Muscle of leg (tissue), 16 donors: ENCODE measurements at places on chromosomes 2 and 18. TPM values are rescaled to one million over a fixed set of nuclear protein-coding genes. Genes with fewer than 3 reads are reported as not detected.

GRCh38 chr2:179255129-179255528, 9.5 kb downstream of the SESTD1 start:
- DNase-seq: no peak

DNA sequence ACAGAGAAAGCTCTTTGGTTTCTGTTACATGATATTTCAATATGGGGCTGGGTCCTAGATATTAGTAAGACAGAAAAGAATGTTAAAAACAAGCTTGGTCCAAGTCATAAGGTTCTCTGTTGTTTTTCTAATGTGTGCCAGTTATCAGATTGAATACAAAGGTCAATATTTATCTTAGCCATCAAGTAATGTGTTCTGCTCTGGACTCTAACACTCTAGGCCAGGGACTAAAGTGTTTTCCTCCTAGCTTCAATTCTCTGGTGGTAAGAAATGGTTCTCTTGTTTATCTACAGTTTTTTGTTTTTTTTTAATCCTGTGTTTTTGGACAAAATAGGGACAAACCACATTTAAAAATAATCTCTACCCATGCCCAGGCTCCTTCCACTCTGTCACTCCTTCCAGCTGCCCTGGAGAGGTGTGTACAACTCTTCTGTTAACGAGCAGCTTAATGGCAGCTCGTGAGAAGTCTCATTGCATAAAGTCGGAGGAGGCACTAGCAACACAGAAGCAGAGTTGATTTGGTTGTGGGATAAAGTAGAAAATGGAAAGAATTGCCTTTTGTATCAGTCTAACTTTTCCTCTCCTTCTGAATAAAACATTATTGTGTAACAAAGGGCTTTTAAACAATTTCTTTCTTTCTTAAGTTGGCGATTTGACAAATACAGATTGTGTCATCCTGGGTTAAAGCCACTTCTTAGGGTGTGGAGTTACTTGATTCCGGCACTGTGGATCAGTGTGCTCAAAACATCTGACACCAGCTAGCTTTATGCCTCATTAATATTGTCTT, 8.0 kb upstream of the SESTD1 start:
- peak; percentile 80 for DNase-seq

- no peak for DNase-seq
Measured at GRCh38 chr2:180356676-180357075, 349.6 kb upstream of the CWC22 start.

DNA sequence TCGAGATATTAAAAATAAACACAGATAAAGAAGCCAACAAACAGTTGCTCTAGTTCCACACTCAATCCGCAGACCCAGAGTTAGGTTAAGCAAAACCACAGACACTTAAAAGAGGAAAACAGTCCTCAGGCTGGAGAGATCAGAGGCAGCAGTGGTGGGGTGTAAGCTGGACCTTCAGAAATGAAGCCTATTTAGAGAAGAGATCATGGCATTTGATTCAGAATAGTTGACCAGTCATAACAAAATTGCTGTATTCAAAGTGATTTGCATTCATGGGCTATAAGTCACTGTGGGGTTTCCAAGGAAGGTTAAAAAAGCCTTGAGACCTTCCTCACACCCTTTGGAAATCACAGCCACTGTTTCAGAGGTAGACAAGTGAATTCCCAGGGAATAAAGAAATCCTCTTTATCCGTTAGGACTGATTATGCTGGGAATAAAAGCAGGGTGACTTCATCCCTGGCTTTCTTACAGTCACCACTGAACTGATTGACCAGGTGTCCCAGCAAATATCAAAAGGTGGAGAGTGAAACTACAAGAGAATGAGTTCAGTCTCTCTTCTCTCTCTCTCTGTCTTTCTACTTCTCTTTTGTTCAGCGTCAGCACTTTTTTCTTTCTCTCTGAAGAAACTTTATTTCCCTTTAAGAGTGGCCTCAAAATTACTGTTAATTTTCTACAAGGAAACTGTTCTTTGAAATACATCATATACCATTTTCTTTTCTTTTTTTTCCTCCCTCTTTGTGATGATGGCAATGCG, 171.8 kb upstream of the PIK3C3 start:
- DNase-seq: no peak

- DNase-seq: no peak
Measured at GRCh38 chr2:118990757-118991545, 49.0 kb downstream of the MARCO start.

- DNase-seq: peak; percentile 86
Measured at GRCh38 chr2:12456293-12457106, 260.2 kb upstream of the TRIB2 start.

DNA sequence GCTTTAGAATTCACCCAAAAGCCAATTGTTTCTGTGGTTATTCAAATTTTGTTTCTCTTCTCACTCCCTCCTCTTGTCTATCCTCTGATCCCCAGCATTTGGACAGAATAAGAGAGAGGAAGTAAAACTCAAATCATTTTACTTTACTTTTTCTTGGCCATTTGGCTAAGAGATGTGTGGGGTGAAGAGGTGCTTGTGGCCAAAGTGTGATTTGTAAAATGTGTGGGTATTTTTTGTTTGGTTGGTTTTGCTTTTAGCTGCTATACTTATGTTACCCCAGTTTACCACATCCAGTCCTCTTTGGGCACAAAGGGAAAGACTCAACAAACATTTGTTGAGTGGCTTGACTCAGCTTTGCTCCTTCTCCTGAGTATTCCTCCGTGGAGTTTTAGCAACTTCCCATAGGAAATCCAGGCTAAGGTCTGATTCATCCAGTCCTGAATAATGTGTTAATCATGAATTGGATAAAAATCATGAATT, 109.1 kb upstream of the CYP1B1 start:
- no peak for DNase-seq

DNA sequence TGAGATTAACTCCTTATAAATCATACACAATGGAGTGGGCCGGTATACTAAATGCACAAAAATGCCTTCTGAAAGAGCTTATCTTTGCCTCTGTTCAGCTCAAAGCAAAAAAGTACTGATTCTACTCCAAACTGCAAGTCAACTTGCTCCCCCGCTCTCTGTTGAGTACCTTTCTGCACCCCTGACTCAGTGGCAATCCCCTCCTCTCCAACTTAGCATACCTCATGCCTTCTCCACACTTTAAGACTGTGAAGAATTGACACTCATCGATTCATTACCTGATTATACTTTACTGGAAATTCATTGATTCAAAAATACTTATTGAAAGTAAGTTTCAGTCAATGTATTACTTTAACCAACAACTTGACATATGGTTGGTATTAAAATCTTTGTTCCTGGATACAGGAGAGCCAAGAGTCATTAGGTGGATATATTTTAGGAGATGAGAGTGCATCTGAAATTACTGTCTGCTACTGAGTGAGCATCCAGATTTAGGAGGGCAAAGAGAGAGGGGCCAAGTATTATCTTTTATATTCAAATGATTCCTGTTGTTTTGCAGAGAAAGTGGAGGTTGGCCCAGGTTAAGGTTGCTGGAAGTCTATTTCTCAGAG, 187.7 kb downstream of the ICOS start:
- DNase-seq: no peak

DNA sequence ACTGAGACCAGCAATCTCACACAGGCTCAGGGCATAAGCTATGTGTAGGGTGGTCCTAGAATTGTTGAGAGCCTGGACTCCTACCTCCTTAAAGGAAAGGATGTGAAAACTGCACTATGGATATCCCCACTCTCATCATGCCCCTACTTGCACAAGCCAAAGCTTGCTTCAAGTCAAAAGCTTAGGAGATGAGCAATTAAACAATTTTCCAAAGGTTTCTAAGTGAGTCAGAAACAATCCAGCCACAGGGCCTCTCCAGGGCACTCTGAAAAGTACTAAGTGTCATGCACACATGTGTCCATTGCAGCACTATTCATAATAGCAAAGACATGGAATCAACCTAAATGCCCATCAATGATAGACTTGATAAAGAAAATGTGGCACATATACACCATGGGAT, 215.4 kb downstream of the AFF3 start:
- no peak for DNase-seq

- no peak for DNase-seq
Measured at GRCh38 chr2:1747065-1747941, 3.0 kb upstream of the PXDN start.

- no peak for DNase-seq
Measured at GRCh38 chr18:22455425-22456115, 37.9 kb upstream of the CTAGE1 start.

GRCh38 chr2:125707611-125708010, 948.3 kb upstream of the GYPC start:
- peak; percentile 9 for DNase-seq

GRCh38 chr2:25480561-25480960, 138.8 kb upstream of the DNMT3A start:
- DNase-seq: no peak

PLEK gene
- 4.4 TPM for total RNA-seq

PROKR1 gene
- 1.2 TPM for total RNA-seq
